ENCODE measurements at places on chromosomes 5 and 9.

- no peak for DNase-seq
These were observed 152.8 kb downstream of the ADAMTS12 start for GRCh38 chr5:33738967-33739366.

DNA sequence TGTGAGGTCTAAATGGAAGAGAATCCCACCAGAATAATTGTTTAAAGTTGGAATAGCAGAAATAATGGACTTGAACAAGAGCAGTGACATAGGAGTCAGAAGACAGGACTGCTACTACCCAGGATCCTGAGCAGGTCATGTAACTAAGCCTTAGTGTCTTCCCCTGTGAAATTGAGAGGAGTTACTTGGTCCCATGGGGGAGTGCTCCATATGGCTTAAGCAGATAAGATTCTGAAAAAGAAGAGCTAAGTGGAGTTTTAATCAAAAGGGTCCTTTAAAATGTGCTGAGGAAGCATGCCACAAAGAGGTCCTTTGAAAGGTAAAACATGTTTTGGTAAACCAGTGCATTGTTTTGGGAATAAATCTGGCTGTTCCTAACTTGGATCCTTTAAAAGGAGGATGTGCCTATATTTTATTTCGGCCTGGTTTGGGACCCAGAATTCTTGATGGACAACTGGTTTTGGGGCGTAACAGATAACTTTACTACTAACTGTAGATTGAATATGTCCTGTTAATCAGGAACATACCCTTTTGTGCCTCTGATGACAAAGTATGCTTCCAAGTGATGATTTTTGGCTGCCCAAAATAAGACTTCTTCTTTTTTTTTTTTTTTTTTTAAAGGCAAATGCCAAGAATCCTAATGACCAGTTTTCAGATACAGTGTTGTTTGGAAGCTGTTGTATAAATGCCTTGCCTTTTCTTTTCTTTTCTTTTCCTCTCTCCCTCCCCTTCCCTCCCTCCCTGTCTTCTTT lies 5.7 kb downstream of the RCL1 start:
- no peak for DNase-seq

GRCh38 chr5:67802766-67803165 lies 412.8 kb upstream of the PIK3R1 start:
- DNase-seq = no peak

- no peak for DNase-seq
These were observed 1.3 kb upstream of the ACTL7A start for GRCh38 chr9:108860764-108861163.

- DNase-seq = no peak
These were observed 165.2 kb downstream of the SLC25A46 start for GRCh38 chr5:110903966-110904365.

DNA sequence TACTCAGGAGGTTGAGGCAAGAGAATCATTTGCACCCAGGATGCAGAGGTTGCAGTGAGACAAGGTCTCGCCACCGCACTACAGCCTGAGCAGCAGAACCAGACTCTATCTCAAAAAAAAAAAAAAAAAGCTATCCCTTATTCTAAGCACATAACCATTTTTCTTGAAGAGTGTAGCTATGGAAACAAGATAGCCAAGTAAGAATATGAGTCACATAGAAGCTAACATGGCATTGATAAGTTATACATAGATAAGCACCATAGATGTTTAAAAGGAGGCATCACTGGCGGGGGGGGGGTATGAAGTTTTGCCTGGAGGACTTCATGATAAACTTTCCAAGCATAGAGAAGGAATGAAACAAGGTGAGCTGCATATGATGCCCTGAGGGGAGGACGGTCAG lies 26.0 kb downstream of the CHSY3 start:
- DNase-seq = no peak

- DNase-seq = no peak
These were observed 381.8 kb upstream of the ST8SIA4 start for GRCh38 chr5:101284736-101285375.

DNA sequence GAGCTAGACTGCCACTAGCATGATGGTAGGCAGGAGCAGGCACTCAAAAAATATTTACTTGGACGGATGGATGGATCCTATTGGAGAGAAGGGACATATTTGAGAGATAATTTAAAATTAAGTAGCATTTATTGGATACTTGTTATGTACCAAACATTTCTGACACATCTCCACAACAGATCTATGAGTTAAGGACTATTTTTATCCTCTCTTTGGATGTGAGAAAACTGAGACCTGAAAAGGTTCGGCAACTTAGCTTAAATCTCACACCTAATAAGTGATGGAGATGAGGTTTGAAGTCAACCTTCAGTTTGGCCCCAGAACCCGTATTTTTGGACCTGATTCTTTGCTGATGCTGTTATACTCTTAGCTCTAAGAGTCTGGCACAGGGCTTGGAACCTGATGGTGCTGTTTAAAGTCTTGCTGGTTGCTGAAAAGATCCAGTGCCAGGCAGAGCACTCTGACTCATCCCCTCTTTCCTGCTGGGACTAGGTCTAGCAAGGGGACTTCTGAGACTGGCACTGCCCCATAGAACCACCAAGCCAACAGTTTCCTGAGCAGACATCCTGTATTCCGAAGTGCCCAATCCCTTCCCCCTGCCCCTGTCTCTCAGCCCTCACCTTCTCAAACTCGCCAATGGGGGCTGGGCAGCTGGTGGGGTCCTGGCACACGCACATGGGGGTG lies 15.6 kb downstream of the SPARC start:
- no peak for DNase-seq

GRCh38 chr5:60084226-60084625 lies 190.7 kb upstream of the PDE4D start:
- DNase-seq = no peak
